ENCODE measurements at places on chromosomes 5 and 9.

DNA sequence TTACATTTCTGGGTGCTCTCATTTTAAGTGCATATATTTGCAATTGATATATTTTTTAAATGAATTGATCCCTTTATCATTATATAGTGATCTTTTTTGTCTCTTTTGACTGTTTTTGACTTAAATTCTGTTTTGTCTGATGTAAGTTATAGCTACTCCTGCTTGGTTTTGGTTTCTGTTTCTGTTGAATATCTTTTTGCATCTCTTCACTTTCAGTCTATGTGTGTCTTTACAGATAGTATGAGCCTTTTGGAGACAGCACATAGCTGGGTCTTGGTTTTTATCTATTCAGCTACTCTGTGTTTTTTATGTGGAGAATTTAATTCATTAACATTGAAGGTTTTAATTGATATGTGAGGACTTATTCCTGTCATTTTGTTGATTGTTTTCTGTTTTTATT lies 311.3 kb downstream of the SPATA31D1 start:
- DNase-seq = peak; percentile 4

DNA sequence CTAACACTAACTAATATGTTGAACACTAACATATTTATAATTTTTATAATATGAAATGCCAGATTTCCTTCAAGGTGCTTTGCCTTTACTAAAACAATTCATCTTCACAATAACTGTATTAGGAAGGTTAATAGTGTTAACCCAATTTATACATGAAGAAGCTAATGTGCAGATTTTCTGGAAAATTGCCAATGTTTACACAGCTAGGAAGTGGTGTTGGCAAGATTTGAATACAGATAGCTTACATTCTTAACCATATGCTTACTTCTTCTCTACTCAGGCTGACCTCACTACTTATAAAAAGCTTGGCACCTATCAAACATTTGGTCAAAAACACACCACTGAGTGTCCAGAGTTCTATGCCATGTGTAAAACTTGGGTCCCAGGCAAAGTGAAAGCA lies 445.4 kb upstream of the ITGA1 start:
- no peak for DNase-seq

GRCh38 chr5:157116483-157116954 lies 7.7 kb upstream of the HAVCR2 start:
- DNase-seq = no peak

DNA sequence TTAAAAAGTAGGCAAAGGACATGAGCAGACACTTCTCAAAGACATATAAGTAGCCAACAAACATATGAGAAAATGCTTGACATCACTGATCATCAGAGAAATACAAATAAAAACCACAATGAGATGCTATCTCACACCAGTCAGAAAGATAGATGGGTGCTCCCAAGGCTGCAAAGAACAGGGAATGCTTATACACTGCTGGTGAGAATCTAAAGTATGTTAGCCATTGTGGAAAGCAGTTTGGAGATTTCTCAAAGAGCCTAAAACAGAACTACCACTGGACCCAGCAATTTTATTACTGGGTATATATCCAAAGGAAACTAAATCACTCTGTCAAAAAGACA lies 154.2 kb downstream of the NDUFS4 start:
- DNase-seq = no peak

- no peak for DNase-seq
These were observed 459.5 kb upstream of the PTGER4 start for GRCh38 chr5:40220260-40220659.

- DNase-seq = no peak
These were observed 19.3 kb downstream of the TYRP1 start for GRCh38 chr9:12712532-12712931.

DNA sequence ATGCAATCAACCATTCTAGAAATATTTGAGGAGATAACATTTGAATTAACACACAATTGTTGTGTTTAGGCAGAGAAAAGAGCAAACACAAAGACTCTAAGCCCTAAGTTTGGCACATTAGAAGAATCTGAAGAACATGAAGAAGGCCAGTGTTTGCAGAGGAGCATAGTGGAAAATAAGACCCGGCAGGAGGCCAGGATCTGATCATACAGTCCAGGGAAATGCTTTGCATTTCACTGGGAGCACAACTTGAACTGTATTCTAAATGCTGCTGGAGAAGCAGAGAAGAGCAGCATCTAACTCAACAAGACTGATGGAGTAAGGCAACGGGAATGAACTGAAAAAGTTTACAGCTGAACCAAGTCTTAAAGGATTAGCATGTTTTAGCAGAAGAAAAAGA lies 463.4 kb downstream of the ZNF608 start:
- no peak for DNase-seq

GRCh38 chr5:151745071-151745705 lies 13.2 kb downstream of the ATOX1 start:
- DNase-seq = no peak

DNA sequence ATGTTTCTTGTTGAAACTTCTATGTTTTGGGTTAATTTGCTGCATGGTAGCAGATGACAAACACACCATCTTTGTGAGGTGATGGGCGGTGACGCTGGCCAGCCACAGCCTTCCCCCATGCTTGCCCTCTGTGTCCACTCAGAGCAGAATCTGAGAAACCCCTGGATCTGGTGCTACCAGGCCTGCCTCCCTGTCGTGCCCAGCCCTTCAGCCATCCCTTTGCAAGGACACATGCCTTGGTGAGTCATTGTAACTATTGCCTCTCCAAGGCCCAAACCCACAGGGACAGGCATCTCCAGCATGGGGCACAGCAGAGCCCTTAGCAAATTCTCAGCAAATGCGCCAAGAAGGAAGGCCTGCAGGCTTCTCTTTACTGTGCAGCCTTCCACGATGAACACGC lies 48.1 kb upstream of the FCN1 start:
- no peak for DNase-seq

DNA sequence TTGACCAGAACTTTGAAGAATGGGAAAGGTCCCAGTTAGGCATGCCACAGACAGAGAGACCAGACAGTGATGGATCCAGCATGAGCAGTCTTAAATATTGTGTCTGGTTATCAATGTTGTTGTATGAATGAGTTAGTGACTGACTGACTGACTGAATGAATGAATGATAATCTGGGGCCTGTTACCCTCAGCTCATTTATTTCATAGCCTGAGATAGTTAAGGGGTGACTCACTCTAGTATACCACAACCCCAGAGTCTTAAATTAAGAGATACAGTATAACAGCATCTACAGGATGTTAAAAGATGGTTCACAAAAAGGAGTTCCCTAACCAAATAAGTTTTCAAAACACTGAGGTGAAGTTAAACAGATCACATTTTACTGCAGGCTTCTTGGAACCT lies 133.5 kb downstream of the SGCD start:
- DNase-seq = no peak

- DNase-seq = peak; percentile 25
These were observed 19.8 kb downstream of the LECT2 start for GRCh38 chr5:135934939-135935338.

DNA sequence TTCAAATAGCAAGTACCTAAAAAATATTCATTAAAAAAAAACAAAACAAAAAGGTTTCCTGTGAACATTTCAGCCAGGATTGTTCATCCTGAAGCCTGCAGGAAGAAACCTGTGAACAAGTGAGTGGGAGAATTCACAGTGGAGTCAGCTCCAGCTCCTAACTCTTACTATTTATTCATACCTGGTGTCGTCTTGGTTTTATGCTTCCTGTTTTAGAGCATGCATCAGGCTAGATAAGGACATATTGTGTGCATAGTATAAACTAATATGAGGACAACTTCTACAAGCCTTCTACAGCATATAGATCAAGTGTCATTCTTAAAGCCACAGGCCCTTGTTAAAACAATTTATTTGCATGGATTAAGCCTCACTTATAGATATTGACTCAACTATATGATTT lies 169.9 kb downstream of the EFNA5 start:
- DNase-seq = no peak
